ENCODE measurements at places on chromosomes 4 and X. TPM values are rescaled to one million over a fixed set of nuclear protein-coding genes. Genes with fewer than 3 reads are reported as not detected.

The PPP4R3C gene
- total RNA-seq, result not detected

- DNase-seq, result no peak
These were observed 6.5 kb upstream of the DLG3 start for GRCh38 chrX:70437921-70438665.

DNA sequence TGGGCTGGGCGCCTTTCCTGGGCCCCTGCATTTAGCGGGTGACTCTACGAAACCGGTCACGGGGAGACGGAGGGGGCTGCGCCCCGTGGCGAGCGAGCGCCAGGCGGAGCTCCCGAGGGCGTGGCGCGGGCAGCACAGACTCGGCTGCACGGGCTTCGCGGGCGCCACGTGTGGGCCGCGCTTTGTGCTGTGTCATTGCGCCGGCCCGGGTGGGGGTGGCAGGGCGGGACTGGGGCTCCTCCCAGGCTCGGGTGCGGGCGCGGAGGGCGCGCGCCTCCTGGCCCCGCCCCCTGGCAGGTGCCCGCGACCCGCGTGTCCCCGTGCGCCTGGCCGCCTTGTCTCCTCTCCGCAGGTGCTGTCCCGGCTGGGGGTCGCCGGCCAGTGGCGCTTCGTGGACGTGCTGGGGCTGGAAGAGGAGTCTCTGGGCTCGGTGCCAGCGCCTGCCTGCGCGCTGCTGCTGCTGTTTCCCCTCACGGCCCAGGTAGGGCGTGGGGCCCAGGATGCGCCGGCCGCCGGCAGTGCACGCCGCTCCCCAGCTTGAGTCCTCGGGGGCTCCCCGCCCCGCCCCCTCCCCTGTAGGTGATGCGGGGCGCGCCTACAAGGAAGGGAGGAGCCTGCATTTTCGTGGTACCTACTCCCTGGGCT lies 651 bp downstream of the UCHL1 start:
- DNase-seq, result no peak

The FANCB gene
- total RNA-seq, result 12.6 TPM

- DNase-seq, result no peak
These were observed 152.1 kb downstream of the FMR1NB start for GRCh38 chrX:148133105-148133725.

The PARM1 gene
- 139 TPM for total RNA-seq

GRCh38 chr4:1214101-1215095 lies 34.5 kb downstream of the CTBP1 start:
- DNase-seq, result no peak

DNA sequence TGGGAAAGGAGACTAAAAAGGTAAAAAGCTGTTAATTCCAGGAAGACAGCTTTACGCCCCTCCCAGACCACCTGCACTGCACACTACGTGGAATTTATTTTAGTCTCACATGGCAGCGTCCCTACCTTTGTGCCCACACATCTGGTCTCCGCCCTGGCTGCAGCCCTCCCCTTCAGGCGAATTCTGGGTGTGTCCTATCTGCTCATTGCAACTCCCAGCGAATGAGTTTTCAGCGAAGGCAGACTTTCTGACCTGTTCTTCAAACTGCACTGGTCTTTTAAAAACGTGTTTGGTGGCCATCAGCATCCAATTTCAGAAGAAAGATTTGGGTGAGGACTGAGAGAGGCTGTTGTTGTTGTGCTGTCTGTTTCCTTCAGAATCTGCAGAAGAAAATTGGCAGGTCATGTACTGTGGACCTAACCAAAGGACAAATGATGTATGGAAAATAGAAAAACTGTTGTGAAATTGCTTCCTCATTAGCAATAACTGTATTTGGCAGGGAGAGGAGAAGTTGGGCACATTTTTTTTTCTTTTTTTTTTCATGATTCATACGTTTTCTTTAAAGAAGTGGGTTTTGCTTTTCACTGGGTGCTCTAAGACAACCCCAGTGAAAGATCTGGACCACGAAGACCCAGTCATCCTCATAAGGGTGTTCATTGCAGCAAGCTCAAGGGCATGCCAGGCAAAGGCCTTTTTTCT lies 4.2 kb downstream of the TLR8 start:
- no peak for DNase-seq

DNA sequence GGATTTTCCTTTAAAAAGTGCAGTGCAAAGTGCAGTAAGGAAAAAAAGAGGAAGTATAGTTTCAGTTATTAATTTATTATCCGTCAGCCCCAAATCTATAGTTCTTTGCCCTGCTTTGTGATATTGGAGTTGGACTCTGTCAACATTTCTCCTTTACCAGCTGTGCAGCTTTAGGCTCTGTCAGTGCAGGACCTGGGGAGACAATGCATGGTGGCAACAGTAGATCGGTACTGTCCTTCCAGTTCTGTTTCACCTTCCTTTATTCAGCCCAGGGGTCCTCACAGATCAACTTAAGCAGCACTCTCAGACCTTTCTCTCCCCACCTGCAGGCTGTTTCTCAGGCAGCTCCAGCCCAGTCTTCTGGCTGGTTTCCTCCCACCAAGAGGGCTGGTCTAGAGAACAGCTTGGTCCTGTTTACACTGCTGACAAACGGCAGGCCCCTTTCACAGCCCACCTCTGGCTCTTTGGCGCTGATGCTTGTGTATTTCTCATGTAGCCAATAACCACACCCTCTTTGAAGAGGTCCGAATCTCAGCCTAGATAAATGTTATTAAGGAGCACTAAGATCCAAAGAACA lies 71.6 kb downstream of the MCUB start:
- peak; percentile 5 for DNase-seq

- no peak for DNase-seq
These were observed 309.5 kb upstream of the FMR1 start for GRCh38 chrX:147602176-147602696.

DNA sequence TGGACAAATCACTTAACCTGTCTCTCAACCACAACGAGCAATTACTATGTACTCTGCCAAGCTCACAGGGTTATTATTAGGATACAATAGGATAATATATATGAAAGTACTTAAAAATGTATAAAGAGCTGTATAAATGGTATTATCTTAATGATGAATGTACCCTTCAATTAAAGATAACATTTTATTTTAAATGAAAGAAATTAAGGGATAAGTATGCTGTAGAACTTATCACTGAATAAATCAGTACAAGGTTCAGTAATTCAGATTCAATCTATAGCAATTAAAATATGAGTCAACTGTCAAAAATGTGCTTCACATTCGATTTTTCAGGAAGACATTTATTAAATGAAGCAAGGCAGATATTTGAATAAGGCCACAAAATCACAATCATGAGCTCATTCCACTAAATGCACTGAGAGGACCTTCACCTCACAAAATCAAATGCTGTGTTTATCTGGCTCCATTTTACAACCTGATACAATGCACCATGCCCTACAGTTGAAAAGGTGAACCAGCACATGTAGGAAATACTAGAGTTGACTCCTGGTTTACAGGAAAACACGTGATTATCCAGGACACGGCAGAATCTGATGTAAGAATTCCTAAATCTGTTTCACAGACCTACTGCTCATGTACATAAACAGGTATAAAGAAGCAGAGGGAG lies 4.4 kb downstream of the LRCH2 start:
- no peak for DNase-seq

The SGMS2 gene
- 36.6 TPM for total RNA-seq

DNA sequence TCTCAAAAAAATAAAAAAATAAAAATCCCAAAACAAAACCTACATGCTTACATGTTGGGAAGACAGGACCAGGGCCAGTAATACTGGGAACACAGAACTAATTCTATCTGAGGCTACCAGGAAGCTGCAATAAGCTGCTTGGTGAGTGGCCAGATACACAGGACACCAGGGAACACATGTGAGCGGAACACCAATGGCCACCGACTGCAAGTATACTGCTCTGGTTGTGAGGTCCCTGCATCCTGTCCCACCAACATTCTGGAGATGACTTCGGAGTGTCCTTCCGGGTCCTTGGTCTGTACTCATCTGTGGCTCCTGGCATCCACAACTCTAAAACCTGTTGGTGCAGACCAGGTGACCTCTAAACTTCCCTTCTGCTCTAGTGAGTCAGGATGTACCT lies 2.7 kb downstream of the TNIP2 start:
- no peak for DNase-seq

- no peak for DNase-seq
These were observed 13.0 kb upstream of the RHOXF2 start for GRCh38 chrX:120145295-120145925.

All from urinary bladder (tissue), 4 donors.